ENCODE measurements at places on chromosomes 12 and 14.

DNA sequence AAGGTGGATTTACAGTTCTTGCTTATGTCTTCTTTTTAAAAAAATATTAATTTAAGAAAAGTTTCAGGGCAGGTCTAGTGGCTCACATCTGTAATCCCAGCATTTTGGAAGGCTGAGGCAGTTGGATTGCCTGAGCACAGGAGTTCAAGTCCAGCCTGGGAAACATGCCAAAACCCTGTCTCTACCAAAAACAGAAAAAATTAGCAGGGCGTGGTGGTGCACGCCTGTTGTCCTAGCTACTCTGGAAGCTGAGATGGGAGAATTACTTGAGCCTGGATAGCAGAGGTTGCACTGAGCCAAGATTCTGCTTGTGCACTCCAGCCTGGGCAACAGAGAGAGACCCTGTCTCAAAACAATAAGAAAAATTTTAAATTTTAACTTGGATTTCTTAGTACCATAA, 5.4 kb upstream of the TAS2R46 start:
- DNase-seq = no peak

GRCh38 chr12:32270818-32271710, 128.3 kb upstream of the FGD4 start:
- DNase-seq = no peak

DNA sequence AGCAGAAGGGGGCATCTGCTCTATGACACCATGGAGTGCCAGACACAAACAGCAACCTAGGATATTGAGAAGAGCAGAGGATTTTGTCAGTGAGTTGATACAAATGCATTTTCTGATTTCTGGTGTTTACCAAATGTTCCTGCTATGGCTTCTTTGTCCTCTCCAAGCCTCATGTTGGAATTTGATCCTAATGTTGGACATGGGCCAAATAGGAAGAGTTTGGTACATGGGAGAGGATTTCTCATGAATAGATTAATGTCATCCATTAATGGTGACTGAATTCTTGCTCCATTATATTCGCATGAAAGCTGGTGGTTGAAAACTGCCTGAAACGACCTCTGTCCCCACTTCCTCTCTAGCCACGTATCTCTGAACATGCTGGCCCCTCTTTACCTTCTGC, 1002.2 kb upstream of the FLRT2 start:
- no peak for DNase-seq

DNA sequence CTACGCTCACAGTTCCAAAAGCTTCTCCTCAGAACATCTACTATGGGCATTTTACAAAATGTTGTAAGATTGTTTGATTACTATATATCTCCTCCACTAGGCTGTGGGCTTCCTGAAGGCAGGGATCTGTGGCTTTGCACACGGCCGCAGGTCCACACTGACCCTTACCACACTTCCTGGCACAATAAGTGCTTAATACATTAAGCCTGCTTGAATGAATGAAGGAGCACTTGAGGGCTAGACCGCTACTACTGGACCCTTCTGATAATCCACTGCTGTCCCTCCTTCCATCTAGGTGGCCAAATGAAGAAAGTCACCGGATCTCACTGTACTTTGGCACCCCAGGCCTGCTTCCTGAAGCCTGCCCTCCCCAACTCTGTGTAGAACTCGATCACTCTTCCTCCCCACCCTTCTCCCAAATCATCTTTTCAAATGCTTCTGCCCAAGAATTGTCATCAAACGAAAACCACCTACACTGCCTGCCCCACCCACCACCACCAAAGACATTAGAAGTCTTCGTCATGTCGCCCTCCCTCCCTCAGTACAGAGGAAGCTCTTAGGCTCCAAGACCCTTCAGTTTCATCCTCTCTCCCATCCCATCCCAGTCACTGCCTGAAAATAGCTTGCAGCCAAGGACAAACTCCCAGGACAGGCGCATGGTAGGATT, 596 bp upstream of the ZBTB39 start:
- no peak for DNase-seq

DNA sequence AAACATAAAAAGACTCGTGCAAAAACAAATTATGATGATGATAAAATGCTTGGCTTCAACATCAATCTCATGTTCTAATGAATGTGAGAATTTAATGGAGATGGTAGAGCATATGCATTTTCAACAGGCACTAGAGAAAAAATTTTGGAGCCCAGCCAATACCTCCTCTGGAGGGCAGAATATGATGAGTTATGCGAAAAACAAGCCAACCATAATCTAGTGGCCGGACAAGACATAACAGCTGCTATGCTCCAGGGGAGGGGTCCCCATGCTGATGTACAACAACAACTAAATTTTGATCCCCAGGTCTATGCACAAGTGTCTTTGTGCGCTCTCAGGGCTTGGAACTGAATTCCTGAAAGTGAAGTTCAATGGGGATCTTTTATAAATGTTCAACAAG, 1197.5 kb downstream of the LRFN5 start:
- no peak for DNase-seq
